ENCODE measurements at places on chromosomes 1 and 21.

DNA sequence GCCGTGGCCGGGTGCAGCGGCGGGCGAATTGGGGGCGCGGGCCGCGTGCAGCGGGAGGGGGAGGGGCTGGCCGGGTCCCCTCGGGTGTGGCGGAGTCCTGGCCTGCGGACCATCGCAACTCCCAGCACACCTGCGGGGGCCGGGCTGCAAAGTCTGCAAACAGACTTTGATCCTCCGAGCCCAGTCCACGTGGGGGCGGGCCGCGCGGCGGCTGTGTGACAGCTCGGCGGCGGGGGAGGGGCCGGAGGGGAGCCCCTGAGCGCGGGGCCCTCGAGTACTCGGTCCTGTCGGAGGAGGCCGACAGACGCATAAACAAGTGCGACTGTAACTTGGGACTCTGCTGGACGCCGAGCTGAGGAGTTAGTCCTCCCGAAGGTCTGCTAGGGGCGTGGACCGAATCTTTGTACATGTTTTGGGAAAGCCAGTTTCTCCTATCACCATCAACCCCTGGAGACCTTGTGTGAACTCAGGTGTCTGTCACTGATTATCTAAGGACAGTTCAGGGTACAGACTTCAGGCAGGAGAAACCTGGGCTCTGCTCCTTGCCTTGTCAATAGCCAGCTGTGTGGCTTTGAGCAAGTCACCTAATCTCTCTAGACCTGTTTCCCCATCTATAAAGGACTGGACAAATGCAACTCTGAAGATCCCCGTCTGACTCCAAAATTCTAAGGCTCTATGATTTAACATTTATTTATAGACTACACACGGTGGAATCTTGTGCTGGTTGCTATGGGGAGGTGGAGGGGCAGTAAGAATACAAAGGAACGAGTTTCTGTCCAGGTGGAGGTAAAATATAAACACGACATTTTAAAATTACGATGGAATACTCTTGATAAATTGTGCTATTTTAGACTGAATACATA lies 710 bp upstream of the SLC30A1 start:
- no peak for DNase-seq

GRCh38 chr1:160850541-160850940 lies 12.1 kb downstream of the CD244 start:
- DNase-seq = no peak

GRCh38 chr1:206949208-206949607 lies 2.9 kb upstream of the PIGR start:
- no peak for DNase-seq

- no peak for DNase-seq
These were observed 81.3 kb upstream of the KAZN start for GRCh38 chr1:14516974-14517840.

- no peak for DNase-seq
These were observed 351.8 kb downstream of the NEGR1 start for GRCh38 chr1:71930511-71930910.

- no peak for DNase-seq
These were observed 18.5 kb downstream of the FAM89A start for GRCh38 chr1:231021540-231022031.

- DNase-seq = no peak
These were observed 2.9 kb upstream of the EDN2 start for GRCh38 chr1:41487126-41488039.

DNA sequence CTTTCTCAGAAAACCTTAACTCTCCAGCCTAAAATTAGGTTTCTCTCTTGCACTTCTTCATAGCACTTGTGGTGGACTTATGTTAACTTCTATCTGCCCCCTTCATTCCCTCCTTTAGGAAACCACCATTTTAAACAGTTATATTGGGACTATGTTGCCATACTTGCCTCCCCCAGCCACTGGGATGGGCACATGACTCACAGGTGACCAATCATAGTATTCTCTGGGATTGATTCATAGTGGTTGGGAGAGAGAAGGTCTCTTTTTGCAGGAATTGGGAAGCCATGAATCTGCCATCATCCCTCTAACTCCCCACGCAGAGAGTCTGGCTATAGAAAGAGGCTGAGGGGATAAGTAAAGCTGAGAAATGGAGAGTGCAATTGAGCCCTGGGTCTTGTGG lies 50.4 kb upstream of the NRDC start:
- no peak for DNase-seq

DNA sequence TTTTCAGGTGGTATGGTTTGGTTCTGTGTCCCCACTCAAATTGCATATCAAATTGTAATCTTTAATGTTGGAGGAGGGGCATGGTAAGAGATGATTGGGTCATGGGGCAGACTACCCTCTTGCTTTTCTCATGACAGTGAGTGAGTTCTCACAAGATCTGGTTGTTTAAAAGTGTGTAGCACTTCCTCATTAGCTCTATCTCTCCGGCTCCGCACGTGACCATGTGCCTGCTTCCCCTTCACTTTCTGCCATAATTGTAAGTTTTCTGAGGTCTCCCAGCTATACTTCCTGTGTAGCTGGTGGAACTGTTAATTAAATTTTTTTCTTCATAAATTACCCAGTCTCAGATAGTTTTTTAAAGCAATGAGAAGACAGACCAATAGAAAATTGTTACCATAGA lies 843.2 kb downstream of the AMY1C start:
- no peak for DNase-seq

DNA sequence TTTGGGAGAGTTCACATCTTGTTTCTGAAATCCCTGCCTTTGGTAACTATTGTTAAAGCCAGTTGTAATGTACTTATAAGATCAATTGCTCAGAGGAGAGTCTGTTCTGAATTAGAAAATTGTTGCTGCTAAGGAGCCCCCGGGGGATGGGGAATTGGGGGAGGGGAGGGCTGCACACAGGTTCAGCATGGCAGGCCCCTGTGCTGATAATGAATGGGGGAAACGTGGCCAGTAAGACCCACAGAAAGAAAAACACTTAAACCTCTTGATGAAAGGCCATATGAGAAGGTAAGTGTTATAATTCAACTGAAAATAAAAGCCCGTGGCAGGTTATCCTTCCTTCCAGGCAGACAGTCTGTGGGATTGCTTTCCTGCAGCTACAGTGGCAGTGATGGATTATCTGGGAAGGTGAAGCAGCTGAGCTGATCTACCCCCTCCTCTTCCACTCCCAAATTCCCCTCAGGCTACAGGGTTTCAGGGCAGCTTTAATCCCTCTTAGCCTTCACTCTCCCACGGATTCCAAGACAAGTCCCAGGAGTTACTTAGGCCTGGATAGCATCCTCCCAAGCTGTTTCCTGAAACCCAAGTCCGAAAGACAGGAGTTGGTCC lies 398.8 kb downstream of the TBX15 start:
- DNase-seq = no peak

GRCh38 chr1:90558126-90558525 lies 159.0 kb downstream of the BARHL2 start:
- DNase-seq = no peak

GRCh38 chr1:43731867-43732531 lies 24.7 kb downstream of the ST3GAL3 start:
- no peak for DNase-seq

GRCh38 chr1:243438815-243439214 lies 183.0 kb downstream of the SDCCAG8 start:
- no peak for DNase-seq
